A673 (cell line): ENCODE measurements at places on chromosomes 4 and X. TPM values are rescaled to one million over a fixed set of nuclear protein-coding genes. Genes with fewer than 3 reads are reported as not detected.

- no peaks in the 10 kb centered on the region for H3K27me3 ChIP-seq
- H3K4me1 ChIP-seq, result no peaks in the 10 kb centered on the region
- no peak overlapping the region for H3K4me3 ChIP-seq
- no peak for DNase-seq
- H3K27ac ChIP-seq, result no peak overlapping the region
Measured at GRCh38 chr4:132910229-132910748, 238.8 kb upstream of the PCDH10 start.

GRCh38 chr4:139764182-139764581, 98.6 kb downstream of the MGST2 start:
- no peaks in the 10 kb centered on the region for H3K27me3 ChIP-seq
- no peaks in the 10 kb centered on the region for H3K36me3 ChIP-seq
- no peak for DNase-seq
- H3K27ac ChIP-seq, result no peak overlapping the region

BBS12 gene
- total RNA-seq, result 1.9 and 2.6 TPM in 2 replicates

MRPL1 gene
- 32.2 and 33.5 TPM in 2 replicates for total RNA-seq

- no peak for DNase-seq
- no peak overlapping the region for H3K27ac ChIP-seq
- H3K36me3 ChIP-seq, result no peaks in the 10 kb centered on the region
- H3K27me3 ChIP-seq, result no peaks in the 10 kb centered on the region
- H3K4me1 ChIP-seq, result no peaks in the 10 kb centered on the region
- no peak overlapping the region for H3K4me3 ChIP-seq
Measured at GRCh38 chr4:98663226-98664006, 5.0 kb upstream of the TSPAN5 start.

DNA sequence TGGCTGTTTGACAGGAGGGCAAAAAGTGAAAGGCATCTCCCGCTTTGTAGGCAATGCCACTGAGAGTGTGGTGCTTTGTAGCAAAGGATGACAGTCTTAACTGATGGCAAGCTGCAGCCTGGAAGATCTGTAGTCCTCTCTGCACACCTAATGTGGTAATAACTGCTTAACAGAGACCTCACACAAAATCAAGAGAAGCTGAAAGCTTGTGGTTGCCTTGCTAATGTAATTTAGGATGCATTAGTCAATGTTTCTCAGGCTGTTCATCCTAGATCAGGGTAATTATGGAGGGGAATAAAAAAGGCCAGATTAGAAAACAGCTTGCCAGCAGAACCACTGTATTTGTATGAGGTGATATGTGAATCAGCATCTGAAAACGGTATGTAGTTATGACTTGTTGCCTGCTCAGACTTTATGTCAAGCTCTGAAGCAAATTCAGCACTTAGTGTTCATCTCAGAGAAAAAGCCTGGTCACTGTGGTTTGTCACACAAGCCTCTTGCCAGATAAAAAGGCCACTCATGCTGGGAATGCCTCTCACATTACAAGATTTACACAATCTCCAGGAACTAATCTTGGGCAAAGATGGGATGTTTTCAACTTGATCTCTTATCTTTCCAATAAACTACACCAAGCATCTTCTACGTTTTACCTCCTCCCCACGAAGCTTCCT, 130.8 kb downstream of the ENOX2 start:
- no peak overlapping the region for H3K4me3 ChIP-seq
- H3K36me3 ChIP-seq, result no peaks in the 10 kb centered on the region
- no peak overlapping the region for H3K27ac ChIP-seq
- peak; percentile 11 for DNase-seq
- H3K4me1 ChIP-seq, result peaks cover 36% of the 10 kb centered on the region
- no peaks in the 10 kb centered on the region for H3K27me3 ChIP-seq

DNA sequence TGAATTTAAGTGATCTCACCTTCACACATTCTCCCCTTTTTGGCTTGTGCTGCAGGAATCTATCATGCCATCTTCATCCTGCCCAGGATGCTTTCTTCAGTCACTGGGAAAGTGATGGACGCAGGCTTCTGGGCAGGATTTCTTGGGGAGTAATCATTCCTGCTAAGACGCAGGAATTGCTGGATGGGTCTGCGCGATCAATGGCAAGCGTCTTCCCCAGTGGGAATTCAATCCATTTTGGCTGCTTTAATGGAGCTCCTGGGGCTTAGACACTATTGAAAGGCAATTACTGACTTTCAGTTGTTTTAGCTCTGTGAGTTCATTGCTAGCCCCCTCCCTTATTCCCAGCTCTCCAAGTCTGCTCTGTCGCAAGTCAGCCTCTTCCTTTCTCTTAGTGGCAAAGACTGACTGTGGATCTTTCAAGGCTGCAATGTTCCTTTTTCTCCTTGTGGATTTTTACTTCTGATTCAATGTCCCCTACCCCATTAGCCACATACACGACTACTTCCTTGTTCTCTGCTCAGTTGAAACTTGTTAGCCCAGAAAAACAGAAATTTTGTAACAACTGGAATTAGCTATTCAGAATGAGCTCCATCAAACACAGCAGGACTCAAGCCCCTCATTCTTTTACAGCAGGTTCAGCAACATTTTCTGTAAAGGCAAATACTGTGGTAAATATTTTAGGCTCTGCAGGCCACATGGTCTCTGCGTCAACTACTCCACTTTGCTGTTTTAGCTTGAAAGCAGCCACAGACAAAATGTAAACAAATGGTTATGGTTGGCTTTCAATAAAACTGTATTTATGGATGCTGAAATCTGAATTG, 154.9 kb downstream of the ASB9 start:
- no peaks in the 10 kb centered on the region for H3K36me3 ChIP-seq
- no peak overlapping the region for H3K4me3 ChIP-seq
- H3K27me3 ChIP-seq, result no peaks in the 10 kb centered on the region
- DNase-seq, result no peak

DNA sequence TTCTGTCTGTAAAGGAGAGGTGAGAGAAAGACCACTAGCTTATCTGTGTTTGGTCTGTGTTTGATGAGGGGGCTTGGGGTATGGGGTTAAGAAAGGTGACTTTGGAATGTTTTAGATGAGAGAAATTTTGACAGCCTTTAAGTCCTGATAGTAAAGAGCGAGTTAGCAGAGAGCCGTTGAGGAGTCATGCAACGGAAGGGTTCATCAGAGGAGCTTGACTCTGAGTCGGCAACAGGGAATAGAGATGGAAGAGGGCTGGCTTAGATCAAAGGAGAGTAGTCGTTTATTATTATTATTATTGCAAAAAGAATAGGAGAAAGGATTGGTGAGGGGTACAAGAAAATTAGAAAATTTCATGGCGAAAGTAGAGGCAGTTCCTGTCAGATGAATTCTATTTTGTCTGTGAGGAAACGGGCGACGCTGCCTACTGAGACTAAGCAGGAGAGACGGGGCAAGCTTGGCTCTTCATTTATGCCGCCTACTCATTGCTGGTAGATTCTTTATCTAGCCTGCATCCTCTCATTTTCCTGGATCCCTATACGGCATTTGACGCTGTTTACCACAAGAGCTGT, 473 bp upstream of the VAMP7 start:
- no peaks in the 10 kb centered on the region for H3K4me1 ChIP-seq
- H3K27me3 ChIP-seq, result no peaks in the 10 kb centered on the region
- H3K36me3 ChIP-seq, result no peaks in the 10 kb centered on the region
- peak overlapping the region; percentile 64 for H3K27ac ChIP-seq
- H3K4me3 ChIP-seq, result peak overlapping the region; percentile 66

GRCh38 chr4:152610131-152610530, 69.7 kb downstream of the TMEM154 start:
- H3K27ac ChIP-seq, result no peak overlapping the region
- no peak overlapping the region for H3K4me3 ChIP-seq
- no peaks in the 10 kb centered on the region for H3K36me3 ChIP-seq
- DNase-seq, result no peak
- H3K4me1 ChIP-seq, result no peaks in the 10 kb centered on the region
- H3K27me3 ChIP-seq, result no peaks in the 10 kb centered on the region

GRCh38 chr4:89056953-89057398, at the start of gene FAM13A:
Gene FAM13A (minus strand): TSS chr4:89057185. CDS start chr4:89056964, 221 bp downstream.
- peak; percentile 90 for DNase-seq
- H3K27me3 ChIP-seq, result no peaks in the 10 kb centered on the region
- peak within 1 kb of the TSS; percentile 44 for H3K4me3 ChIP-seq
- peak within 1 kb of the TSS; percentile 67 for H3K27ac ChIP-seq
- no peaks in the 10 kb centered on the region for H3K36me3 ChIP-seq
- peaks cover 6% of the 10 kb centered on the region for H3K4me1 ChIP-seq

HPGD gene
- total RNA-seq, result 1.3 and 1.7 TPM in 2 replicates

GRCh38 chr4:153232768-153233167, 28.5 kb downstream of the TRIM2 start:
- DNase-seq, result peak; percentile 68
- peaks cover 86% of the 10 kb centered on the region for H3K4me1 ChIP-seq
- H3K27me3 ChIP-seq, result no peaks in the 10 kb centered on the region
- H3K36me3 ChIP-seq, result no peaks in the 10 kb centered on the region
- H3K4me3 ChIP-seq, result no peak overlapping the region

DNA sequence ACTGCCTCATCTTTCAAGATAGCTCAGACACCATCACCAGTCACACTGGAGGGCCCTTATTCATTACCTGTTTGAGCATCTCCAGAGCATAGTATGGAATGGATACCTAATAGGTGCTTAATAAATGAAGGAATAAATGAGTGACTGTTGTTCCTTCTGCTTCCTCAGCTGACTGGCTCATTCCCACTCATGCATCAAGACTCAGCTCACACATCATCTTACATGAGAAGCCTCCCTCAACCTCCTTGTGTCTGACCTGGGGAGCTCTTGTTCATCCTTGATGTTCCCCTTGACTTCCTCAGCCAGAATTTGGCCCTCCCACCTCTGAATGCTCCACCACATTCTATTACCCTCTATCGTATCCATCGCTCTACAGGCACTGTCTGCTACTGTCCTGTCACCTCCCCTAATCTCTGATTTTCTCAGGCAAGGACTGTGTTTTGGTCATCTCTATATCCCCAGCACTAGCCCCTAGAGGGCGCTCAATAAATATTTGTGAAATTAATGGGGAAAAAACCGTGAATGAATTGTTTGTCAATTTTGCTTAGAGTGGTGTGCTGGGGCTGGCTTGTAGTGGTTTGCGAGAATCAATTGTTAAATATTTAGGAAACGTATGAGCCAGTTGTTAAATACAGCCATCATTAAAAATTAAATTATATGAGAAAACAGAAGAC, 88.3 kb downstream of the NHSL2 start:
- no peaks in the 10 kb centered on the region for H3K27me3 ChIP-seq
- H3K4me3 ChIP-seq, result no peak overlapping the region
- H3K36me3 ChIP-seq, result no peaks in the 10 kb centered on the region
- peak; percentile 59 for DNase-seq
- H3K27ac ChIP-seq, result no peak overlapping the region

- no peaks in the 10 kb centered on the region for H3K27me3 ChIP-seq
- no peaks in the 10 kb centered on the region for H3K36me3 ChIP-seq
- H3K27ac ChIP-seq, result no peak overlapping the region
- H3K4me3 ChIP-seq, result no peak overlapping the region
Measured at GRCh38 chr4:73421708-73422457, 14.1 kb upstream of the AFP start.

GRCh38 chr4:59855630-59856352, 1344.3 kb upstream of the ADGRL3 start:
- no peaks in the 10 kb centered on the region for H3K27me3 ChIP-seq
- H3K27ac ChIP-seq, result no peak overlapping the region
- DNase-seq, result no peak
- H3K36me3 ChIP-seq, result no peaks in the 10 kb centered on the region

DNA sequence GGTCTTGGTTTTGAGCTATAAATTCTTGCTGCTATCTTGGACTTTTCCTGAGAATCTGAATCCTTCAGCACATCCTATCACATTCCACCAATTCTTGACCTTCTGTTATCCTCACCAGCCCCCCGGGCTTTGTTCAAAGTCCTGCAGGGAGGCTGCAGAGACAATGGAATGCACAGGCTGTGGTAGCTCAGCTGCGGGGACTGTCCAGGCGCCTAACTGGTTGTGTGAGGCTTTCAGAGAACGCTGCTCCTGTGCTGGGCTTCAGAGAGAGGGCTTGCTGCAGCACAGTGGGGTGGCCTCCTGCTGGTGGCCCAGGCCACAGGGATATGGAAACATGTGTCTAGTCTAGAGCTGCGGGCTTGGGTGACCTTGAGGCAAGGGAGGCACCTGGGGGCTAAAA, 196.3 kb upstream of the GATB start:
- H3K4me3 ChIP-seq, result no peak overlapping the region
- DNase-seq, result no peak
- H3K4me1 ChIP-seq, result no peaks in the 10 kb centered on the region
- H3K36me3 ChIP-seq, result no peaks in the 10 kb centered on the region
- no peaks in the 10 kb centered on the region for H3K27me3 ChIP-seq
- no peak overlapping the region for H3K27ac ChIP-seq

GUCY1A1 gene
- 0.07 and 0.37 TPM in 2 replicates for total RNA-seq

DNA sequence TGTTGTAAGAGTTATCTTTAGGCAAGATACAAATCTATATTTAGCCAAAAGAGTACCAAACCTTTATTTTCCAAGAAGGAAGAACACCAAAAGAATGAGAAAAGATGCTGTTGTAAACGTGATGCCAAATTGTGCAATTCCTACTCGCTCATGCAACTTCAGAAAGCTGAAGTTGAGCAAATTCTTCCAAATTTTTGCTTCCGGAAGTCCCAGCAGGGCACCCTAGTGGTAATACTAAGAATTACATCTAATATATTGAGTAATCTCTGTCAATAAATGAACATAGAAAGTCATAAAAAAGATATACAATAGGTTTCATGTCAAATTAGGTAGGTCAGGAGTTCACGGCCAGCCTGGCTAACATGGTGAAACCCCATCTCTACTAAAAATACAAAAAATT, 36.0 kb upstream of the SMARCAD1 start:
- no peaks in the 10 kb centered on the region for H3K36me3 ChIP-seq
- H3K4me1 ChIP-seq, result no peaks in the 10 kb centered on the region

PTPN13 gene
- total RNA-seq, result 103 and 107 TPM in 2 replicates

DNA sequence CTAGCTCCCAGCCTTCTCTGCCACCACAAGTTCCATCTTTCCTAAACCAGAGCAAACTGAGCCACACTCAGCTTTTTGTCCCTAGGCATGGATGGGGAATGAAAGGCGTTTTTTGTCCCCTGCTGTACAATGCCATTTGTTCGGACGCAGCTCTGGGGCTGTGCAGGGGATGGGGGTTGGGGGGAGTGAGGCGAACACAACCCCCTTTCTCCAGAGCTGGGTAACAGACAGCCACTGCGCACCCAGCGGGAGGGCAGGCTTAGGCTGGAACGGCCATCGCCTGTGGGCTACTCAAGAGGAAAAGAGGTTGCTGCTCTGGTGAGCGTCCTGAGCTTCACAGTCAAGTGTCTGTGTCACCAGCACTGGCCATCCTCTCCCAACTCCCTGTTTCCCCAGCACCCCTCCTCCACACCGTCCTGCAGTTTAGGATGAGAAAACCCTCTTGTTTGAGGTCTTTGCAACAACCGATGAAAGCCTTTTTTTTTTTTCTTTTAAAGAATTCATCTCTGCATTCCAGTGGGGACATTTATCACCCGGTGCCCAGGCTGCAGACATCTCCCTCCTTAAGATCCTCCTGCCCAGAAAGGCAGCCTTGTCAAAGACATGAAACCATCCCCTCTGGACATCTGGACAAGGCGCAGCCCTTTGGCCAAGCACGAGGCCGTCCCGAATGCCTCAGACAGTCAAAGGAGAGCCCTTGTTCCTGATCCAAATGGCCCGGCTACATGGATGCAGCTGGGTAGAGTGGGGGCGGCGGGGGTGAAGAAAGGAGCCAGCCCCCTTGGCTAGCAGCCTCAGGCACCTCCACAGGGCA, 419.6 kb downstream of the BCOR start:
- no peak for DNase-seq
- no peak overlapping the region for H3K4me3 ChIP-seq
- H3K27me3 ChIP-seq, result no peaks in the 10 kb centered on the region
- H3K36me3 ChIP-seq, result no peaks in the 10 kb centered on the region
- H3K27ac ChIP-seq, result no peak overlapping the region
